Suppressor macrophage treated with lipopolysaccharide for 4 hours (primary cell): ENCODE measurements at places on chromosomes 11 and 22.
A peak's percentile ranks its signal among the peaks of the same experiment; 100 is the strongest.

GRCh38 chr11:12245091-12245490 is 132.3 kb upstream of the PARVA start:
- no peak for DNase-seq

DNA sequence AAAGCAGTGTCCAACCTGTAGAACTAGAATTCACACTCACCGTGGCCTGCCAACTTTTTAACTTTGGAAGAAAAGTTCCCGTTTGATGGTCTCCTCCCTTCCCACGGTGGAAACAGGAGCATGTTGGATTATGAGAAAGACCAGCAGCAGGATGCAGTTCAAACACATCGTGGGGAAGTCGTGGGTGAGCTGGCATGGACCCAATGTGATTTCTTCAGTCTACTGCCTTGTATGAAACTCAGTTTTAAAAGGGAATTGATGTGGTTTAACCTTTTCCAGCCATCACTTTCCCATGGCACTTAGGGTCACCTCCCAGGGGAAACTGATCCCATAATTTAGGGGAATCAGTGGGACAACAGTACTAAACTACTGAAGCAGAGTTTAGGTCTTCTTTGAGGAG is 318.3 kb downstream of the CADM1 start:
- DNase-seq: no peak

DNA sequence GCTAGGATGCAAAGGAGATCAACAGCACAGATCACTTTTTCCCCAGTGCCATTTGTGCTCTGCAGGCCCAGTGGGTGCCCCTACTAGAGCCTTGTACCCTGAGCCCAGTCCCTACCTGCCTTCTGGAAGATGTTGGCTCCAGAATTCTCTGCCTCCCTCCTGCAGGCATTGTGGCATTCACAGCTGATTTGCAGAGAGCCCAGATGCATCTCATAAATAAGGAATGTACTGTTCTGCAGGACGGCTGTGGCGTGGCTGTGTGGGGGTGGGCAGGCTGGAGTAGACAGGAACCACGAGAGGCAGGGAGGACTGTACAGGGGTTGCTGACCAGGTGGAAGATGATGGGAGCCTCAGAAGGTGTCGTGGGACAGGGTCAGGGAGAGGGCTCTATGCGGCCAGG is 11.2 kb upstream of the MIAT start:
- DNase-seq: no peak

DNA sequence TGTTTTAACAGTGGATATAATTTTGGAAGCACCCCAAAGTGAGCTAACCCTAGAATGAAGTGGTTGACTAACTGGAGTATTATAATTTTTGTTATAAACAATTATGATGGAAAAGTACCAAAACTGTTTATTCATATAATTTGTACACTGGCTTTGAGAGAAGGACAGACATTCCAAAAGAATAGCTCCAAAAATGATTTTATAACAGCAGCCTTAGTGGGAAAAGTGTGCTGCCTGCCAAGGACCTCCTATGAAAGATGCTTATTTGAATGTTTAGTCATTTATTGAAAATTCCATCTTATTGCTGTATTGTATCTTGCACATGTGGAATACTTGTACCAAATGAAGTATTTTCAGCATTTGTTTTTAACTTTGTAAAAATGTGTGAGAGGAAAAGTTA is 169.8 kb downstream of the GUCY1A2 start:
- DNase-seq: no peak

GRCh38 chr11:61008971-61009370 is 37.5 kb downstream of the CD6 start:
- no peak for DNase-seq

GRCh38 chr11:26229257-26229656 is 102.7 kb upstream of the ANO3 start:
- no peak for DNase-seq

- DNase-seq: no peak
Observed at GRCh38 chr11:75069473-75069872, 27.2 kb downstream of the OR2AT4 start.

- no peak for DNase-seq
Observed at GRCh38 chr11:86660088-86660487, 12.3 kb downstream of the ME3 start.

DNA sequence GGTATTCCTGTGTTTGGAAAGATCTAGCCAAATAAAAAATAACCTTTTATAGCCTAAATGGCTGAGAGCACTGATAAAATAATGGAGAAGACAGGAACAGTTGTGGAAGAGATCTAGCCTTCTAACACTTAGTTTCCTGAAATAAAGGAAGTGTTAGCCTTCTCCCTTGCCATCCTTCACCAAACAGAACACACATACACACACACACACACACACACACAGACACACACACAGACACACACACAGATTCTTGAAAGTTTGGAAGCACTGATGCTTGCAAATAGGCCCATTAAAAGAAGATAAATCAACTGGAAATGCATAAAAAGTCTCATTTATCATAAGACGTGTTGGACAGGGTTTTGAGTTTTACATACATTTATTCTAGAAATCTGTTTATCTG is 37.5 kb downstream of the KIRREL3 start:
- DNase-seq: no peak

- DNase-seq: no peak
Observed at GRCh38 chr22:28792491-28793383, 7.6 kb downstream of the XBP1 start.

DNA sequence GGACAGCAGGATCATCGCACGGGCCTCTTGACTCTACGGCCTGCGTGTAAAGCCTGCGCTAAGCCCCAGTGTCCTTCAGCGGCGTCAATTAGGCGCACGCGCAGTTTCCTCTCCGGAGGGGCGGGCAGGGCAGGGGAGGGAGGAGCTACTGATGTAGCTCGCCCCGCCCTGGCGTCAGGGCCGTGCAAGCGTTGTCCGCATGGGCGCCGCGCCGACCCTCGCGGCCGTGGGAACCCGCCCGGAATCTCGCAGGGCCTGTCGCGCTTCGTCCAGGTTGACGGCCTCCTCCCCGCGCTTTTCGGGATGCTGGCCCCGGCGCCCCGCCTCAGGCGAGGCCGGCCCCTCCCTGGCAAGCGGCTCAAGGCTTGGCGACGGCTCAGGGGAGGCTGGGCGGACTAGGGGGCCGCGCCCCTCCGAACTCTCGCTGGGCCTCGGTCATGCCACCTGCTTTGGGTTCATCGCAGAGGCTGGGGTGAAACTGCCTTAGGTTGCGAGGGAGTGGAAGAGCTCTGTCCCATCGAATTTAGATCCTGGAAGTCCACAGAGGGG is 61.1 kb downstream of the ST3GAL4 start:
- DNase-seq: peak; percentile 87

GRCh38 chr11:17471501-17471900 is 5.1 kb downstream of the ABCC8 start:
- no peak for DNase-seq

DNA sequence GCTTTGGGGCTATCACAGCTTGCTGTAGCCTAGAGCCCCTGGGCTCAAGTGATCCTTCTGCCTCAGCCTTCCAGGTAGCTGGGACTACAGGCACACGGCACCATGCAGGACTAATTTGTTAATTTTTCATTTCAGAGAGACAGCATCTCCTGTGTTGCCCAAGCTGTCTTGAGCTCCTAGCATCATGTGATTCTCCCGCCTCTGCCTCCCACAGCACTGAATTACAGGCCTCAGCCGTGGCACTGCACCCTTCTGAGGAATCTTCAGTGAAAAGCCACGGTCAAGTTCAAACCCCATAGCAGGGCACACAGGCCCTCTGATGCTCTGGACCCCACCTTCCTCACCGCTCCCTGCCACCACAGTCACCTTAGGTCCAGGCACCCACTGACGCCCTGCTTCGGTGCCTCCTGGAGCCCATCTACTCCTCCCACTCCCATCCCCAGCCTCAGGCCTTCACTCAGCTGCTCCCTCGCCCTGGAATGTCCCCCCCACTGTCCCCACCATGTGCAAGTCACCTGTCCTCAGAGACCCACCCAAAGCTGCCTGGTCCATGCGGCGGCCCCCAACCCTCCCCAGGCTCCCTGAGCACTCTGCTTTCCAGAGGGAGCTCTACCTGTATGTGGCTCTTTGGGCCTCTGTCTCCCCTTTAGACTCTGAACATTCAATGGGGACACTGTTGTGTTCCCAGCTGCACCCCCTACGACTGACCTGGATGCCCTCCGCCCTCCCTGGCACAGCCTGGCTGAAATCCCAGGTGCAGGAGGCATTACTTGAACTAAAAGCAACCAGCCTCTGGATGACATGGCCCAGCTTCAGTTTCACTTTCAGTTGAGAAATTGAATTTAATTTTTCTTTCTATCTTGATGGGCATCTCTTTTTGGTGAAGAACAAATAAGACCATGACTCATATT is 1.6 kb downstream of the APOL2 start:
- DNase-seq: peak; percentile 74

DNA sequence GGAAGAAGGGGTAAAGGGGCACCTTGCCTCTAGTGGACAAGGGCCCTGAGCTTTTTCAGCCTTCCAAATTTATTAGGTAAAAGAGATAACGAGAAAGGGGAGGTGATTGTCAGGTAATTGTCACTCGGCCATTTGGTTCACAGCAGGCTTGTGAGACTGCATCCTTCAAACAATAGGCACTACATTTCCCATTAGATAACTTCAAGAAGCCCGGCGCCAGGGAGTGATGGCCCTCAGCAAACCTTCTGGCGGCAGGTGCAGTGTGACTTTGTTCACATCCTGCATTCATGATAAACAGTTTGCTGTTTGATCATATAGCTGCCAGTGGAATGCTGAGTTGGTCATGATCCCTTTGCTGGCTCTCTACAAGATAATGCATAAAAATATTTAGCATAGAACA is 185.1 kb downstream of the CWF19L2 start:
- DNase-seq: no peak

DNA sequence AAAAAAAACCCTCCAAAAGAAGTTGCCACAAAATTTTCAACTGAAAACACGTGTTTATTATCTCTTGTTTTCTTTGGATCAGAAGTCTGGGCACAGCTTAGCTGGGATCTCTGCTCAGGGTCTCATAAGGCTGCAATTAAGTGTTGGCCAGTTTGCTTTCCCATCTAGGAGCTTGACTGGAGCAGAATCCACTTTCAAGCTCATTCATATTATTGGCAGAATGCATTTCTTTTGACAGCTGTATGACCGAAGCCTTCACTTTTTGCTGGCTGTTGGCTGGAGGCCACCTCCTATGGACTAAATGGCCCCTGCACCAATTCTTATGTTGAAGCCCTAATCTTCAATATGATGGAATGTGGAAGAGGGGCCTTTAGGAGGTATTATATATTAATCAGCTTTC is 139.6 kb downstream of the DDX10 start:
- no peak for DNase-seq

GRCh38 chr22:45270095-45271020 is 14.4 kb upstream of the UPK3A start:
- peak; percentile 61 for DNase-seq

- DNase-seq: no peak
Observed at GRCh38 chr11:107733518-107733917, 21.7 kb upstream of the SLN start.

- DNase-seq: no peak
Observed at GRCh38 chr11:995044-995751, 41.3 kb downstream of the MUC6 start.

DNA sequence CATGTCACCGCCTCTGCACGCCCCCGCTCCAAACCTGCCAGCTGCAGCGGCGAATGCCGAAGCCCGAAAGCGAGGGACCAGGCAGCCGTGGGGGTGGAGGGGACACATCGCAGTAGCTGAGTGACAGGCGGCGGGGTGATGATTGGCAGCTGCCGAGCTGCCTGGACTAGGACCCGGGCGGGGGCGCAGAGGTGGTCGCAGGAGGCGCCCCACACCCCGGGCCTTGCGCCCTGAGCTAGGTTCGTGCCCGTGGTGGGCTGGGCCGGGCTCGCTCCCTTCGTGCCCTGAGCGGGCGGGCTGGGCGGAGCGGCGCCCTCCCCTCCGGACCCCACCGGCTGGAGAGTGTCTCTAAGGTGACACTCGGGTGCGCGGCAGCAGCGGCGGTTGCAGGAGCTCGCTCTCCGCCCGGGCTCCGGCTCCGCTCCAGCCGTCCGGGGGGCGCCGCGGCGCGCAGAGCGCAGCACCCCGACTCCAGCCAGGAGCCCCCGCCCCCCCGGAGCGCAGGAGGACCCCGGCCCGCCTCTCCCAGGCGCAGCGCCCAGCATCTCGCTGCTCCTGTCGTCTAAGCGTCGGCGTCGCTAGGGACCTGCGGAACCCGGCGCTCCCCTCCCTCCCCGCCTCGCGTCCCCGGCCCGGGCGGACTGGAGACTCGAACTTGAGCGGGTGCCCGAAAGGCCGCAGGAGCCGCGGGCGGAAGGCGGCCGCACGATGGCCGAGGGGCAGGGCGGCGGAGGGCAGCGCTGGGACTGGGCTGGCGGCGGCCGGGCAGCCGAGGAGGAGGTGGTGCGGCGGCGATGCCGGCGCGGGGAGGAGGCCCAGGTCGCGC is 14.5 kb upstream of the DGKZ start:
- DNase-seq: no peak

- DNase-seq: no peak
Observed at GRCh38 chr11:44005063-44005701, 42.6 kb upstream of the ACCSL start.

DNA sequence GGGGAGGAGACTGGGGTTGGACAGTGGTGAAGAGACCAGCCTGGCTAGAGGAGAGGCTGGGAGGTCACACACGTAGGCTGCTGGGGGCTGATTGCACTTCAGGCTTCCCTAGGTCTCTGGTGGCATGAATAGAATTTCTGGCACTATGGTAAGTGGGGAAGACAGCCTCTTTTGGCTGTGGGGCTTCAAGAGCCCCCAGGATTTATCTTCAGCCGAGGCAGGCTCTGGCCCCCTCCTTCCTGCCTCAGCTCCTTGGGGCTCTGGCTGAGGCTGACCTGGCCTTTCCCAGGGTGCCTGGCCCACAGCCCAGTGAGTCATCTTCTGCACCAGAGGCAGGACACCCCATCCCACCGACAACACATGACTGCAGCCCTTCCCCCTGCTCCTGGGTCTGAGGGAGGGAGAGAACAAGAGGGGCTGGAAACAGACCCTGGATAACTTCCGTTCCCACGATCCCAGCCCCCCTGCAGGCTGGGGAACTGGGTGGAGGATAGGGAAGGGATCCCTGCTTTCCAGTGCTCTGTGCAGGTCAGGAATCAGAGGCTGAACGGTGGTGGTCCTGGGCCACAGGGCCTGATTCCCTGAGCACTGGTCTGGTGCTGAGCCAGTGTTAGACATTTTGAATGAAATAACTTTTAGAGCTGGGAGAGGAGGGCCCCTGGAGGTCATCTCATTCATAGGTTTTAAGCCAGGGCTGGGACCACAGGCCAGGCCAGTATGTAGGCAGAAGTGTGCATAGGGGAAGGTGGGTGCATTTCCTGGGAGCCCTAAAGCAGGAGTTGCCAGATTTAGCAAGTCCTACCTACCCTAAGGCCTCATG is 26.5 kb downstream of the ARHGEF17 start:
- DNase-seq: peak; percentile 48
